NCI-H1694 (cell line): ENCODE measurements at places on chromosomes 4 and X.

- DNase-seq, result no peak
These were observed 143.1 kb downstream of the C4orf33 start for GRCh38 chr4:129239088-129239487.

GRCh38 chr4:119683518-119683917, 54.9 kb upstream of the PDE5A start:
- DNase-seq, result no peak

GRCh38 chr4:39255266-39255665, 72.9 kb downstream of the WDR19 start:
- DNase-seq, result no peak

- DNase-seq, result no peak
These were observed 37.3 kb downstream of the MANBA start for GRCh38 chr4:102723511-102723910.

DNA sequence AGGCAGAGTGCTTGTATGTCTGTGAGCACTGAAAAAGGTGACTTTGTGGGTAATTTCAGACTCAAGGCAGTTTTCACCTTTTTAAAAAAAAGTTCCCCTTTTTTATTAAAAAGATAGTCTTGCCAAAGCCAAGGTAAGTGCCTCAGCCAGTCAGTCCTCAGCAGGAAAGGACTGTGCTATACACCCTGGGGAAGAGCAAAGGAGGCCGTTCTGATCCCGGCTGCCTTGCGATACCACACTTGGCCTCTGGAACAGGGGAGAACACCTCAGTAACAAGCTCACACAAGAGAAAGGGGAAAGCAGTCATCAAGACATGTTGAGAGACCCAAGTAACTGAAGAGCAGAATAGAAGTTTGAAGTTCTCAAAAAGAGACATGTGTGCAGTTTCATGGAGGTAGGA, 541.7 kb downstream of the BCOR start:
- no peak for DNase-seq

GRCh38 chr4:169208090-169208455, 62.7 kb downstream of the SH3RF1 start:
- DNase-seq, result no peak

DNA sequence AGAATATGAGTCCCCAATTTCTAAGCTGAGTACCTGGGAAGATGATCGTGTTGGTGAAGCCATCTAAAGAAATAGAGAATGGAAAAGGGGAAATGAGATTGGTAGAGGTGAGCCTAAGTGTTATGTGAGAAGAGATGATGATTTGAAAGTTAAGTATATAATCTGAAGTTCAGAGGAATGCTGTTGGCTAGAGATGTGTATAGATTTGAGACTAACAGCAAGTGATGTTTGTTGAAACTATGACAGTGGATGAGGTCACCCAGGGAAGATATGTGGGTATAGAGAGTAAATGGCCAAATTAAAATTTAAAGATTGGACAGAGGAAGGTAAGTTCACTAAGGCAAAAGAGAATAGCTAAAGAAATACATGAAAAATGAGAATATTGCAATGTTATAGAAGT, 324.2 kb downstream of the MAPK10 start:
- DNase-seq, result no peak

GRCh38 chrX:150334981-150335380, 28.1 kb upstream of the MAMLD1 start:
- DNase-seq, result no peak

DNA sequence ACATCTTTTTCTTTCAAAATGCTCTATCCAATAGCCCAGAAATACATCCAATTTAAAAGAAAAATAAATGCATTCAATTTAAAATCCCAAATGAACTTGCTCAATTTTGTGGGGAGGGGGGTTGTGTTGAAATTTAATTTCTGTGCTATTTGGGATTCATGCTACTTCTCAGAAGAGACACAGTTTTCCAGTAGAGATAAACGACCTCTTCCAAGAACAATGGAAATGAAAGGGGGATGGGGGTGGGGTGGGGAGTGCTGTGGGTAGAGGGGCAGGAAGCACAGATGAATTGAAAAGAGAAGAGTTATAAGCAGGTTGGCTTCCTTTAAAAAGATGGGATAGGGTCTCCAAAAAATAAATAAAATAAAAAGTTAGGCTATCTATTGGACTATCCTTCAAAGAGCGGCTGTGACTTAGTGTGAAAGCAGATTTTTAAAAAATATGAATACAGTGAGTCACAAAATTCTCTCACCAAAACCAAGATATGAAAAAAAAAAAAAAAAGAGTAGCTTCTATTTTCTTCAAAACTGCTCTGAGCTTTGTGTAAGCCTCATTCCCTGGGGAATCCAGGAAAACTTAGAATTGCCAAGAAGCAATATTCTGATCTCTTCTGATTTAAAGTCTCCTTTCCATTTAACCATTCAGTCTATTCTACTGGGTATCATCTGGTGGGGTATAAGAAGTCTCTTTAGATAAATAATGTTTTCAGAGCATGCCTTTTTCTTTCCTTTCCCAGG, 324.3 kb downstream of the PTTG2 start:
- DNase-seq, result no peak

GRCh38 chr4:109433205-109434006, at the start of gene SEC24B:
TSS of gene SEC24B (plus strand) at chr4:109433815. CDS start at chr4:109433870, 55 bp downstream.
- peak; percentile 27 for DNase-seq

DNA sequence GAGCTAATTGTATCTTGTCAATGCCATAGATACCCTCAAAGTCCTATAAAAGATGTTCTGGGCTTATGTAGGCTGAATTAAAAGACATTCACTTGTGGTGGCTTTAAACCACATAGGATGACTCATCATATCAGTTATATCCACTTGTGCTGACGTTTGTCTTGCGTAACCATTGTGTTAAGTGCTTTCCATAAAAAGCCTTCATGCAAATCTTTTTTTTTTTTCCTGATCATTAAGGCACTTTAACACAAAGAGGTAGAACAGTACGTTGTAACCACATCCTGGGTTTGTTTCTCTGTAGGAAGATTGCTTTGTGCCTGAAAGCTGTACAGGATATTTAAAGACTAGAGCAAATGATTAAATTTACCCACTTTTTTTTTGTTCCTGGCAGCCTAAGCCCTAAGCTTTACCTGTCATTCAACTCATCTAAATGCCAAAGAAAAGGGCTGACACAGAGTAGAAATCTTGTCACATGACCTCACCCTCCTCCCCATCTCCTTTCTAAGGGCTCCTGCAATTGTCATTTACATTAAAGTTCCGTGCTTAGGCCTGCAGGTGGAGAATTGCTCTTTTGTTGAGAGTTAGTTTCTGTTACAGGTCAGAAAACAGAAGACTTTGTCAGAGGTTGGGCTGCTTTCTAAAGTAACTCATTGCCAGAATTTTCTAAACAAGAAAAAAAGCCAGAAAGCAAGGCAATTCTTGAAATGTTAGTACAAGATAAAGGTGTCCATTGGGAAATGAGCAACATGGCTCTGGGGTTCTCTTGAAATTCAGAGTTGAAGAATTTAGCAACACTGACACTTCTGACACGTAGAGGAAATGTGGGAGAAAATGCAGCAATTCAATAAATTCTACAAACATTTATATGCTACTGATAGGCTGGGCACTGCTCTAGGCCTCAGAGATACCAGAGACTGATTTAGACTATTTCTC, 555.6 kb downstream of the PPARGC1A start:
- DNase-seq, result no peak

DNA sequence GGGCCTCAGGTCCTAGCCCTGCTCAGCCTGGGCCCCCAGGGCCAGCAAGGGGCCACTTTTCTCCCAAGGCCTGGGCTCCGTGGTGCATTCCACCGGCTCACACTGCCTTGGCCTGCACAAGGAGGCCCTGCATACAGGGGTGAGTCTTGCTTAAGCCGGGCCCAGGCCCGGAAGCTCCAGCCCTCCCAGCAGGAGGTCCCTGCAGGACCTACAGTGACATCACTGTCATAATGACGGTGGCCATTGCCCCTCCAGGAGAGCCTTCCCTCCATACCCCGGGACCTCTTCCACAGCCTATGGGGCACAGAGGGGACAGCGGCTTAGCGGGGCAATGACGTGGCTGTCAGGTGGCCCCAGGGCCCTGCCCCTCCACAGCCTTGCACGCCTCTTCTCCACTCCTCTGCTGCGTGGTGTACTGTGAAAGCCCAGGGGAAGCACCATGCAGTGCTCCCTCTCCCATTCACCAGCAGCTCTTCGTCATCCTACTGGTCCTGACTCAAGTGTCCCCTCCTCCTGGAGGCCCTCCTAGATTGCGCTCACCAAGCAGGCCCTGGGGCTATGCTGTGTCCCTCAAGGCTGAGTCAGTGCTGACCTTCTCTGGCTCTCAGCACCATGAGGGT, 32.3 kb upstream of the AFAP1 start:
- DNase-seq, result no peak

DNA sequence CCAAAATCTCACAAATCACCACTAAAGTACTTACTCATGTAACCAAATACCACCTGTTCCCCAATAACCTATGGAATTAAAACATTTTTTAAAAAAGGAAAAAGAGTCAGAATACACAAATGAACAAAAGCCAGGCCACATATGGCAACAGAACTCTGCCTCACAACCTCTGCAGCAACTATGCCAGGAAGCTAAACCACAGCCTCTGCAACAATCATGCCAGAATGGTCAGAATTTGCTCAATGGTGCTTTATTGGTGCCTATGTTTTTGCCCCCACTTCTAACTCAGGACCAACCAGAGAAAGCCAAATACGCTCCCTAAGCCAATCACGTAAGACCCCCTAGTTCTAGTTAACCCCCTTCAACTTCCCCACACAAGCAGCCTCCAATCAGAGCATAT, 69.6 kb downstream of the HOPX start:
- no peak for DNase-seq

DNA sequence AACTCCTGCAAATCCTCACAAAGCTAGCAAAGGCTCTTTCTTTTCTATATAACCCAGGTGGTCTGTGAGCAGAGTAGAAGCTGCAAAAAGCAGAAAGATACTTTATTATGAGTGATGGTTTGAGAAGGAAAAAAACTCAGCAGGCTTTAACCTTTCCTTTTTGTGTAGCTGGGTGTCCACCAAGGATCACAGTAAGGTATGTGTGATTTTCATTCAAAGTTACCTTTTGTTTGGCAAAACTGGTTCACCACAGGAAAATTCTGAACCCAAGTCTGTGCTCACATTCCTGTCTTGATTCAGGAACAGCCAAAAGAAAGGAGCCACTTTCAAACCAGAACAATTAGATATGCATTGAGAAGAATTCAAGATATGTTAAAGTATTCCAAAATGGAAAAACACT, 35.7 kb downstream of the FRAS1 start:
- DNase-seq, result no peak

DNA sequence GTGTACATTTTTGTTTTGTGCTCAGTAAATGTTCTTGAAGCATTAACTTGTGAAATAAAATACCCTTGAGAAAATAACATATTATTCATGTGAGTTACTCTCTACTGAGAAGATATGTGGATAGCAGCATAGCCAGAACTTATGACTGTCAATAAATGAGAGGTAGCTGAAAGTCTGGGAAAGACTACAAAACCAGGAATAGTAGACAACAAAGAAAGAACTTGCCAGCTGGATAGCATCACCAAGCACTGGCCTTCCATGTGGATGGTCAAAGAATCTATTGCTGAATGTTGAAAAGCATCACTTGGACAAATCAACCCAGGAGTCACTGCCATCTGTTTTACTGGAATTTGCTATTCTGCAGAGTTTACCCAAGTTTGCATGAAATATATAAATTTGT, 650.0 kb upstream of the HTR2C start:
- DNase-seq, result no peak

- DNase-seq, result no peak
These were observed 11.3 kb downstream of the MAGEA1 start for GRCh38 chrX:153190381-153190780.

DNA sequence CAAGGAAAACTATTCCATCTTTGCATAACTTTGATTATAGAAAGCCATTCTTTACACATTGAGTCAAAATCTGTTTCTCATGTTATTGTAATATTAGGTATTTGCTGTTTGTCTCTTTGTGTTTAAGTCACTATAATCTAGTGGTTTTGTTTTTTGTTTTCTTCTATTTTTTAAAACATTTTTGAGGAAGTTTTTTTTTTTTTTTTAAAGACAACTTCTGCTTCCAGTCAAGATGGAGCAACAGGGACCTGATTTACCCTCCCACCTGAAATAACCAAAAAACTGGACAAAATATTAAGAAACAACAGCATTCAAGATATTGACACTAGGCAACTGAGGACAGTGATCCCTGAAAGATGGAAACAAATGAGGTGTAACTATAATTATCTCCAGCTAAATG, 18.4 kb upstream of the NSUN7 start:
- DNase-seq, result no peak

DNA sequence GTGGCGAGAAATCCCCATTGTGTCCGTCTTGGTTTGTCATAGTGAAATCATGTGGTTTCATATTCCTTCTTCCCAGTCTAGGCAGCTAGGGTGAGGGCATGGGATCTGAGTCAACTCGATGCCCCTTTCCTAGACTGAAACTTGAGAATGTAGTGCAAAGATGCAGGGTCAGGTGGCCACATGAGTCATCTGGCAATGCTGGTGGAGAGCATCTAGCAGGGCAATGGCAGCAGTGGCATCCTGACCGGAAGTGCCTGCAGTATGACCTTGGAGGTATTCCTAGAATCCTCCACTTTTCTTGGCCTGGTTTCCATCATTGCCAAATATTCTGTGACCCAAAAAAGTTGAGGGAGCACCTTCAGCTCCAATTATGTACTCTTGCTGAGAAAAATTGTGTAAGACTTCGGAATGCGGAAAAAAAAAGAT, 39.1 kb upstream of the TMEM184C start:
- DNase-seq, result no peak

DNA sequence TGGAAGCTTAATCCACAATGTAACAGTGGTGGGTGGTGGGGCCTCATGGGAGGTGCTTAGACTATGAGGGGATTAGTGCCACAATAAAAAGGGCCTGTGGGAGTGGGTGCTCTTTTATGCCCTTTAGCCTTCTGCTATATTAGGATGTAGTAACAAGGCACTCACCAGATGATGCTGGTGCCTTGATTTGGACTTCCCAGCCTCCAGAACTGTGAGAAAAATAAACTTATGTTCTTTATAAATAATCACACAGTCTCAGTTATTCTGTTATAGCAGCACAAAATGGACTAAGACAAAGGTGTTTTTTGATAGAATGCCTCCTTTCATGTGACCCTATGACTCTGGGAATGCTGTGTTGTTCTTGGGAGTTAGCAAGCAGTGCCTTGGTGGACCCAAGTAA, 89.8 kb downstream of the STIM2 start:
- no peak for DNase-seq

GRCh38 chrX:149829751-149830191, 48.0 kb downstream of the MAGEA9 start:
- DNase-seq, result no peak

GRCh38 chr4:140186651-140187315, 32.8 kb upstream of the MAML3 start:
- DNase-seq, result no peak

GRCh38 chr4:8079031-8079885, 79.4 kb downstream of the ABLIM2 start:
- DNase-seq, result no peak

GRCh38 chr4:124151031-124151430, 561.5 kb downstream of the ANKRD50 start:
- no peak for DNase-seq

- DNase-seq, result no peak
These were observed 298.4 kb upstream of the MAOA start for GRCh38 chrX:43357741-43358140.
